ENCODE measurements at places on chromosomes 1 and 21.
A peak's percentile ranks its signal among the peaks of the same experiment; 100 is the strongest.

DNA sequence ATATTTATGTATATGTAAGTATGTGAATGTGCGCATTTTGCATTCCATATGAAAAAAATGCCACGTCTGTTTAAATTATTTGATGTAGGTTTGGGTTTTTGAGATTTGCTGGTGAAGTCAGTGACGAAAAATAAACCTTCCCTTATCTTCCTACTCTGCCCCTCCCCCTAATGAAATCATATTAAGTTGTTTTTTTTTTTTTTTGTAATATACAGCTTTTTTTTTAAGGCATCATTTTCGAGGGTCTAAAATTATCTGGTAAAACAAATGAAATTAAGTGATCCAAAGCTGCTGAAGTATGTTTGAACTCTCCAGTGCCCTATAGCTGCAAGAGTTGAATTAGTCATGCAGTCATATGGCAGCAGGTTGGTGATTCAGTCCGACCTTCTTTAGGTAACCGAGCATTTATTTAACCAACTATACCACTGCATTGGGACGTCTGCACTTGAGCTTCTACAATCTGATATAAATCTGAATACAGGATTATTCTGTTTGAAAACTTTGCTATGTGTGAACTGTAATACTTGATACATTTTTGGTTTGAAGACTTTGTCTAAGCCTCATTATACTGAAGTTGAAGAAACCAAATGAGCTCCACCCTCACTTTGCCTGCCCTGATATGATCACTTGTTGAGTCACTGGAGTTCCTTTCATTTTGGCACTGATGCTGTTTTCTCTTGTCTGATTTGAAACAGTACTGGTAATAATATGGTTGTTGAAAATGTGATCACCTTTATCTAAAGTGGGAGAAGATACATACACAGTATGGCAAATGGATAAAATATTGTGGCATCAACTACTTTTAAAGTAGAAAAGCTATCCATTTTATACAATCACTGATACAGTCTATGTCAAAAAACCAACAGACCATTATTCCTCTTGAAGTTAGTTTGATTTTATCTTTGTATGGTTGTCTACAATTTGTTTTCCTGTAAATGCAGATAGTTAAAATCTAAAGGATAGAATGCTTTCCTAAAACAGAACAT, 11.7 kb downstream of the PDIK1L start:
- DNase-seq = no peak

DNA sequence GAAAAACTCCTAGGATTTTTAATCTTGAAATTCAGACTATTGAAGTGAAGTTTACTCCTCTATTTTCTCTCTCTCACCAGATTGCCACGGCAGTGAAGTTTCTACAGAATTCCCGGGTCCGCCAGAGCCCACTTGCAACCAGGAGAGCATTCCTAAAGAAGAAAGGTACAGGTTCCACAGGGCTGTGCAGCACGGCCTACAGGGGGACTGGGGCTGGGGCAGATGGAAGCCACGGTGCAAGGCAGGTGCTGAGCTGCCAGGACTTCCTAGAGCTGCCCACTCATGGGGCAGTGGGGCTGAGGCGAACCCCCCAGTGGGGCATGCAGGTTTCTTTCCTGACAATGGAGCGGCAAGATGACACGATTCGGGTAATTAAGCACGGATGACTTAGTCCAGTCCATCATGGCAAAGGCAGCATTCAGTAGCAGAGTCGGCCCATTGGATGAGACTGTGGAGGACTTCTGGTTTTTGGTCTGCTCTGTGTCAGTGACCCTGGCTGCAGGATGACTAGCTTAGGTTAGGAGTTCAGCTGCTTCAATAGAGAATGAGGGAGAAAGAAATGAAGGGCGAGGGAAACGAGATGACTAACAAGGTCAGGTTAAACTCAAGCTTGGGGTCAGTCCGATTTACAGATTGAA, 61.5 kb downstream of the PEX14 start:
- DNase-seq = no peak

GRCh38 chr1:39877980-39878956, 5.0 kb downstream of the TRIT1 start:
- no peak for DNase-seq

DNA sequence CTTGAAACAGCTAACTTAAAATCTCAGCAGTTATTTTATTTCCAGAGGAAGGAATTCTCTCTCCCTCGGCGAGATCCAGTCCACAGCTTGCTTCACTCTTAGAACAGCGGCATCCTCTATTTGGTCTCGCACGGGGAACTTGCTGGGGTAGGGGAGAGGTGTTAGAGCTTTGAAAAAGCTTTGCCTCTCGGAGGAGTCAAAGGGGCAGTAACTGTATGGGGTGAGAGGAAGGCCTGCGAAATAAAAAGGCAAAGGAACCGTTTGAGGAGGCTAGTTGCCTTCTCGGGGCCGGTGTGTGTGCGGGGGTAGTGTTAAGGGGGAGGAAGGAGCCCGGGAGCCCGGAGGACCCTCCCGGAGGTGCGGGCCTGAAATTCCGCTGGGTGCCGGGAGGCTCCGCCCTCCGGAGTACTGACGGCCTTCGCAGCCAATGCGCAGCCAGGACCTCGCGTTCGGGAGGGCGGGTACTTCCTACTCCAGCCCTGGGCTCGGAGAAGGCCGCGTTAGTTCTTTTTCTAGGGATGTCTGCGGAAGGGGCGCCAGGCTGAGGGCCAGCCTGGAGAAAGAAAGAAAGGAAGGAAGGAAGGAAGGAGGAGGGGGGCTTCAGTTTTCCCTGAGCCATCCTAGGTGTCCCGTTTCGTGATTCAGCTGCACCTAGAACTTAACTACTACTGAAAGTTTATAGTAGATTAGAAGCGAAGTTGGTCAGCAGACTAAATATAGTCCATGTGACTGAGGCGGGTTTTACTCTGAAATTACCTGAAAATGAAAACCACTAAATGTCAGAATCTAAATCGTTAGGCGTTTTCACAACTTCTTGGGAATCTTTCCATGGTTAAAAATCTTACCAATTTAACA, 2.2 kb downstream of the NEK7 start:
- peak; percentile 94 for DNase-seq

GRCh38 chr1:121519042-121519755, 334.4 kb downstream of the SRGAP2C start:
- peak; percentile 80 for DNase-seq
